ENCODE measurements at places on chromosomes 13 and 19.

- no peak for DNase-seq
Measured at GRCh38 chr13:28338006-28338574, 156.8 kb downstream of the FLT1 start.

GRCh38 chr19:2046046-2046907 is 4.8 kb downstream of the MKNK2 start:
- DNase-seq, result peak; percentile 42

DNA sequence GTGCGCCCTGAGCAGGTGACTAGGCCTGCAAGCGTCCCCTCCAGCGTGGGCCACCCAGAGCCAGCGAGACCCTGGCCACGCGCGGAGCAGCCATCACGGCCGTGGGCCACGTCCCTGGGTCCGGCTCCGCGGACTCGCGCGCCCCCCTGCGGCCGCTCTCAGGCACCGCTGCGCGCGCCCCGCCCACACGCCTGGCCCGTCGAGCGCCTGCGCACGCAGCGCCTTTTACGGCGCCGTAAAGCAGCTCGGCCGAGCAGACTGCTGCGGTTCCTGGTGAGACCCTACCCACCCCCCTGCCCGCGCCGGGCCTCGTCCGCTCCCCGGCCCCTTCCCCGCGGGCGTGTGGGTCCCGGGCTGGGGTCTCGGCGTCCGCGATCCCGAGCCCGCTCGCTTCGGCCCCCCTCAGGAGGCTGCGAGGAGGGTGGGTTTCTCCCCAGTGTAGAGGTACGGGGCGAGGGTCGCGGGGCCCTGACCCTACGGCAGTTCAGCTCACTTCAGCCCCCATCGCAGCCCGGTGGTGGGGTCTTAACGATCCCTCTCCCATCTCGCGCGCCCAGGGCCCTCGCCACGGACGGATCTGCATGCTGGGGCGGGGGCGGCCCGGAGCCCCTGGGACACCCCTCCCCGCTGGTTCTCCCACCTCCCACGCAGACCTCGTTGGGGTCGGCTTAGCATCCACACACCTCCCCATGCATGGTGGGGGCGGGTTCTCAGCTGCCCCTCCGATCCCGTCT is at the start of gene TRAPPC5:
Gene TRAPPC5, plus strand, starts transcription at position 228 of the 734 bp plus-strand sequence. CDS start 1,421 bp downstream, outside the sequence.
- DNase-seq, result peak; percentile 86

- no peak for DNase-seq
Measured at GRCh38 chr13:44283600-44283999, 90.0 kb upstream of the SERP2 start.

DNA sequence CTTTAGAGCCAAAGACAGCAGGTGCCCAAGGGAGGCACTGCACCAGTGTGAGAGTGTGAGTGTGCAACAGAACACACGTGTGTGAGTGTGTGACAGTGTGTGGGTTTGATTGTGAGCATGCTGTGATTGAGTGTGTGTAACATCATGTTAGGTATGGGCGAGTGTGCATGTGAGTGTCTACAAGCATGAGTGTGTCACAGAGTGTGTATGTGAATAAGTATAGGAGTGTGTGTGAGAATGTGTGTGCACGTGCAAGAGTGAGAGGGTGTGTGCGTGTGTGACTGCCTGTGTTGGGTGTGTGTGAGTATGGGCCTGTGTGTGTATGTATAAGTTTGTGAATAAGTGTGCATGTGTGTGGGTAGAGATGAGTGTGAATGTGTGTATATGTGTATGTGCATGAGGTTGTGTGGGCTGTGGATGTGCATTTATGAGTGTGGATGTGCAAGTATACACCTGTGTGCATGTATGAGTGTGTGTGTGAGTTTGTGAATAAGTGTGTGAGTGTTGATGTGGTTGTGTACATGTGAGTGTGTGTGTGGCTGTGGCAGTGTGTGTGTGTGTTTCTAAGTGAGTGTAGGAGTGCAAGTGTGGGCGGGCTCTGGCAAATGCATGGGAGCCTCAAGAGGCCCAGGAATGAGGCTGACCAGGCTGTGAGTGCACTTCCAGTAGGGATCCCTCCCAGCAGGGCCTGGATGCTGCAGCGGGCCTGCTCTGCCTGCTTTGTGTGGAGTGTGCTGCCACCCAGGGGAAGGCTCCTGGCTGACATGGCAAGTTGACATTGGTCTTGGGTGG is 198.4 kb downstream of the COL4A1 start:
- DNase-seq, result peak; percentile 80

- DNase-seq, result no peak
Measured at GRCh38 chr13:91868351-91868750, 469.9 kb downstream of the GPC5 start.

- no peak for DNase-seq
Measured at GRCh38 chr19:3115411-3115810, 20.4 kb upstream of the GNA15 start.
